ENCODE measurements at places on chromosomes 11 and 22.

GRCh38 chr11:115606498-115607220, 102.4 kb upstream of the CADM1 start:
- DNase-seq: no peak

- no peak for DNase-seq
These were observed 130.2 kb upstream of the SESN3 start for GRCh38 chr11:95361180-95361579.

DNA sequence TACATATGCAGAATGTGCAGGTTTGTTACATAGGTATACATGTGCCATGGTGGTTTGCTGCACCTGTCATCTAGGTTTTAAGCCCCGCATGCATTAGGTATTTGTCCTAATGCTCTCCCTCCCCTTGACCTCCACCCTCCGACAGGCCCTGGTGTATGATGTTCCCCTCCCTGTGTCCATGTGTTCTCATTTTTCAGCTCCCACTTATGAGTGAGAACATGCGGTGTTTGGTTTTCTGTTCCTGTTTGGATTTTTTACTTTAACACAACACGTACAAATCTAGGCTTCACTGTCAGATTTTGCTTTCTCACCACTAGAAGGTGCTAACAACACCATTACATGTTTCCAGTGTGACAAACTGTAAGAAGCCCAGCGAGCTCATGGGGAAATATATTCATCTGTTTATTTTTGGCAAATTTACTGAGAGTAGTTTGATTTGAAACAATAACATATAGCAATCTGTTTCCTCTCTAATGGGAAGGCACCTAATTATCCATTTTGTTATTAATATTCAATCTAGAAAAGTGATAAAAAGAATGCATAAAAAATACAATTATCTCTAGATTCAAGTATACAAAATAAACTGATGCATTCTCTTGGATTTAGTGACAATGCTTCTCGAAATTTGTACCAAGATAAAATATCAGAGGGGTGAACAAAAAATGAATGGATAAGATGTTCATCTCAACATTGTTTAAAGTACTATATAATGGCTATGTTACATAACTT, 23.2 kb upstream of the BIRC3 start:
- DNase-seq: no peak

GRCh38 chr11:96112192-96113128, 188.6 kb upstream of the MTMR2 start:
- DNase-seq: no peak

GRCh38 chr11:110196884-110197420, 99.5 kb downstream of the RDX start:
- DNase-seq: no peak

DNA sequence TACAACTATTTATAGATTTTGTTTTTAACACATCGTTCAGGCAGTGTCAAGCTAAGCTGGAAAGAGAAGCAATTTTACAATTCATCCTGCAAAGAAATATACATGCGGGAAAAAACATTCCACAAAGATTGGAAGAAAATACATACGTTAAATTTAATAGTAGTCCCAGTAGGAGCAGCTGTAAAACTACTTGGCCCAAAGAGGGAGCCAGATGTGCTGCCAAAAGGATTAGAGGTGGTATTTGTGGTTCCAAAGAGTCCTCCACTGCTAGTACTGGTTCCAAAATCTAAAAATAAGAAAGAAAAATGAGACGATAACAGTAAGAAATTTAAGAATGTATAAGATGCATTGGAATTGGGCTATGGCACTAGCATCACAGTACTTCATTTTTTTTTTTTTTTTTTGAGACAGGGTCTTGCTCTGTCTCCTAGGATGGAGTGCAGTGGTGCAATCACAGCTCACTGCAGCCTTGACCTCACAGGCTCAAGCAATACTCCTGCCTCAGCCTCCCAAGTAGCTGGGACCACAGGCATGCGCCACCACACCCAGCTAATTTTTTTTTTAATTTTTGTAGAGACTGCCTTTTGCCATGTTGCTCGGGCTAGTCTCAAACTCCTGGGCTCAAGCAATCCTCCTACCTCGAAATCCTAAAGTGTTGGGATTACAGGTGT, 21.5 kb downstream of the NUP98 start:
- no peak for DNase-seq

GRCh38 chr11:124069429-124070401, 28.6 kb upstream of the OR10G7 start:
- peak; percentile 86 for DNase-seq

- no peak for DNase-seq
These were observed 9.1 kb downstream of the CTSF start for GRCh38 chr11:66559142-66559865.

DNA sequence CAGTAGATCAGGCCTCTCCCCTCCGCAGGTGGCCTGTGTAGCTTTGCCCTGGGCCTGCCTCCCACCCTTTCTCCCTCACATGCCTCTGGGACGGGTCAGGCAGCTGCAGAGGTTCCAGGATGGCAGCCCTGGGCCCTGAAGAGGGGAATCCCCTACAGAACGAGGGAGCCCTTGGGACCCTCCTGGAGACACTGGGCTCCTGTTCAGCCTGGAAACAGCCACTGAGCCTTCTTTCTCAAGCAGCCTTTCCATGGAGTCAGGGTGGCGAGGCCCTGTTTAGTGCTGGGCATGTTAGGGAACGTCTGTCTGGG, 720.9 kb downstream of the BRD1 start:
- no peak for DNase-seq

DNA sequence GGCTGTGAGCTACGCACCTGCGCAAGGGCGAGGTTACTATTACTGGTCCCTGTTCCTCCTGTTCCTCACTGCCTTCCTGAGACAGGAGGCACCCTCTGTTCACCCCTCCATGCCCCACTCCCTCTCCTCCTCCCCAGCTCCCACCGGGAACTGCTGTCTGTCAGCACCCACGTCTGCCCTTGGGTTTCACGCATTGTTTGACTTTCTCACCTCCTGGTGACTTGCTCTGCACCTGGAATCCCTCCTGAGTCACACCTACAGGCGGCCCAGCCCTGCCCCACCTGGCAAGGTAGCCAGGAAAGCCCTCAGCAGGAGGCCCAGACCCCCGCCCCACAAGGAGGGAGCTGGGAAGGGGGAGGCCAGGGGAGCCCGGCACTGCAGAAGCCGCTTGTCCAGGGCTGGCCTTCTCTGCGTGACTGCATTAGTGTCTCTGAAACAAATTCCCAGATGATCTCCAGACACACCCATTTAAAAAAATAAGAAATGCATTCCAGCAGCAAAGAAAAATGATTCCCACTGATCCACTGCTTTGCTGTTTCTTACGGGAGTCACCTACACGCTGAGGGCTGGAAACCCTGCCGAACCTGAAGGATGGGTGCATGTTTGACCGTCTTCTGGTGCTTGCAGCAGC, 86.4 kb downstream of the CELSR1 start:
- DNase-seq: no peak

GRCh38 chr11:72013765-72014711, 15.3 kb downstream of the IL18BP start:
- DNase-seq: no peak

GRCh38 chr11:65300621-65301275, 13.9 kb upstream of the CDC42EP2 start:
- no peak for DNase-seq
